ENCODE measurements at places on chromosomes 1 and 21.

GRCh38 chr1:57124768-57125446 lies 159.1 kb upstream of the C8B start:
- no peak for DNase-seq

DNA sequence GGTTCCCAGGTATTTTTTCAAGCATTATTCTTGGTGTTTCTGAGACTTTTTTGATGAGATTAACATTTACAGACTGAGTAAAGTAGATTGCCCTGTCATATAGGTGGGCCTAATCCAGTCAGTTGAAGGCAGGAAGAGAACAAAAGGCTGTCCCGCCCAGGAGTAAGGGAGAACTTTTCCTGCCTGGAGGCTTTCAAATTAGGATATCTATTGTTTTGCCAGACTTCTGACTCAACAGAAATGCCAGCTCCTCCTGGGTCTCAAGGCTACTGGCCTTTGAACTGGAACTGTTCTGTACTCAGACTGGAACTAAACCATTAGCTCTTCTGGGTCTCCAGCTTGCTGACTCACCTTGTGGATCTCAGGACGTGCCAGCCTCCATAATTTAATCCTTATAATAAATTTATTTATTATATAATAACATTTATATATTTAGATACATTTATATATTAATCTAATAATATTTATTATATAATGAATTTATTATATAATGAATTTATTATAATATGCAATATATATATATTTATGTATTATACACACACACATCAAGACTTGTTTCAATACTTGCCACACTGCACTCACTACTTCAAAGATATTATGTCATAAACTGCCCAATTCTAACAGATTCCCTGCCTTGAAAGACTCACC lies 510.8 kb upstream of the B3GALT2 start:
- no peak for DNase-seq

- DNase-seq: peak; percentile 67
These were observed 43.7 kb downstream of the KIF21B start for GRCh38 chr1:200979574-200980451.

GRCh38 chr1:109630081-109630897 lies 10.7 kb downstream of the AMPD2 start:
- DNase-seq: peak; percentile 49

GRCh38 chr1:11434501-11434900 lies 44.5 kb upstream of the DISP3 start:
- DNase-seq: no peak

- DNase-seq: no peak
These were observed 35.5 kb upstream of the HHAT start for GRCh38 chr1:210293171-210293607.

Data from T-helper 9 cell (primary cell).